RPMI8226 (cell line): ENCODE measurements at places on chromosomes 11 and 22.

GRCh38 chr11:70120674-70121073 is 42.6 kb downstream of the ANO1 start:
- no peak for DNase-seq

GRCh38 chr11:79949574-79949973 is 508.7 kb upstream of the TENM4 start:
- no peak for DNase-seq

DNA sequence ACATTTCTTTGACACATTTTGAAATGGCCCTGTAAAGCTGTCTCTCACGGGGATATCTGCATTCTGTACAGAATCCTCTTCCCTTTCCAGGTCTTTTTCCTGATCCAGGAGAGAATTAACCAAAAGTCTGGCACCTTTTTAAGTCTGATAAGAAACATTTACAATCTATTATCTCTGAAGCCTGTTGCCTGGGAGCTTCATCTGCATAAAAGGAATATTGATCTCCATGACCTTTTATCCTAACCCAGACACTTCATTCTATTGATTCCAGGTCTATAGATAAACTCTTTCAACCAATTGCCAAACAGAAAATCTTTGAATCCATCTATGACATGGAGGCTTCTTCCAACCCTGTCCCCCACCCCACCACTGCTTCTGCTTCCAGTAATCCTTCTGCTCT is 33.7 kb upstream of the EI24 start:
- no peak for DNase-seq

DNA sequence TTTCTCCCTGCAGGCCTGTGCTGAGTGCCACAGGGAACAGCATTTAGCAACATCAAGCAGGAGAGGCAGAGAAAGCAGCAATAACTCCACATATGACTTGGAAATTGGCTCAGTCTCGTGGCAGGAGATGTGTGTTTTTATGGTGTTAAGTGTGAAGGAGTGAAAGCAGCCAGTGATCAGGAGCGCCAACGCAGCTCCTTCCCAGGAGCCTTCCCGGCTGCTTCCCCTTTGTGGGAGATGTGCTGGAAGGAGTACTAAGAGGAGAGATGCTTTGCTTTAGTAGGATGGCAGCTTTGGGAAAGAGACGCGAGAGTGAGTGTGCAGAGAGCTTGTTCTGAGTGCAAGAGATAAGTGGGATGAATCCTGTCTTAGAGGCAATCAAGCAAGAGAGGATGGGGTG is 54.7 kb upstream of the KIRREL3 start:
- no peak for DNase-seq

DNA sequence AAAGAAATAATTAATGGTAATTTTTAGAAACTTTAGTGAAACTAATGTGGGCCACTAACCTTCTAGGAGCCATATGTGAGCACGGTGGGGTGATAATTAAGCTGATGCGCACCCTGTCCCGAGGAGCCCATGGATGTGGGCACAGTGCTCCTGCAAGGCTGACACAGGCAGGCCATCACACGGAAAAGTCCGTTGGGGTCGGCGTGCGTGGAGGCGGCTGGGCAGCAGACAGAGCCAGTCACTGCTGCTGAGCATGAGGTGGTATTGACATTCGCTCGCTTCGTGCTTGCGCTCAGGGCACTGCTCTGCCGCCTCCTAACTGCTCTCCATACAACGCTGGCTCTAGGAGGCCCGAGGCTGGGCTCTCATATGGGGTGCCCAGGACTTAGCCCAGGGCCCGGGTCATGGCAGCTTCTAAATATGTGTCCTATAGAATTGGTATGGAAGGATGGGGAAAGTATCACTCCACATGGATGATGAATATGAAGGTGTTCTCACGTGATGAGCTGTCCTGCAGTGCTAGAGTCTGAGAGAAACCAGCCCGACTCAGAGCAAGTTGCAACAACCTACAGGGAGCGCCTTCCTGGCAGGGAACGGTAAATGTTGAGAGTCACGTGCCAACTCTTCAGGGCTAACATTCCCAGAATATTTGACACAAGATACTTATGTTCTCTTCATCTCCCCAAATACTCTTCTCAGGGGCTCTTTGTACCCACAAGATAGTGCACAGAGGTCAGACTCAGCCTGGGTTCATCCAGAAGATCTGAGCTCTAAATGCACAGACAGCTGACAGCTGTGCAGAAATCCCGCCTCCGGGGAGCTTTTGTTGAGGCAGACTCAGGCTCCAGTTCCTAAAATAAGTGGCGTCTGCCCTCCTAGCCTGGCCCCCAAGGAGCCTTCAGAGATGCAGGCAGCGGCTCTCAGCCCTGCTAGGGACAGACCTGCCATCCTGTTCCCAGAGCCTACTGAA is 50.6 kb upstream of the ARFGAP3 start:
- DNase-seq: no peak

GRCh38 chr22:41491374-41492100 is 22.6 kb downstream of the ACO2 start:
- DNase-seq: no peak

DNA sequence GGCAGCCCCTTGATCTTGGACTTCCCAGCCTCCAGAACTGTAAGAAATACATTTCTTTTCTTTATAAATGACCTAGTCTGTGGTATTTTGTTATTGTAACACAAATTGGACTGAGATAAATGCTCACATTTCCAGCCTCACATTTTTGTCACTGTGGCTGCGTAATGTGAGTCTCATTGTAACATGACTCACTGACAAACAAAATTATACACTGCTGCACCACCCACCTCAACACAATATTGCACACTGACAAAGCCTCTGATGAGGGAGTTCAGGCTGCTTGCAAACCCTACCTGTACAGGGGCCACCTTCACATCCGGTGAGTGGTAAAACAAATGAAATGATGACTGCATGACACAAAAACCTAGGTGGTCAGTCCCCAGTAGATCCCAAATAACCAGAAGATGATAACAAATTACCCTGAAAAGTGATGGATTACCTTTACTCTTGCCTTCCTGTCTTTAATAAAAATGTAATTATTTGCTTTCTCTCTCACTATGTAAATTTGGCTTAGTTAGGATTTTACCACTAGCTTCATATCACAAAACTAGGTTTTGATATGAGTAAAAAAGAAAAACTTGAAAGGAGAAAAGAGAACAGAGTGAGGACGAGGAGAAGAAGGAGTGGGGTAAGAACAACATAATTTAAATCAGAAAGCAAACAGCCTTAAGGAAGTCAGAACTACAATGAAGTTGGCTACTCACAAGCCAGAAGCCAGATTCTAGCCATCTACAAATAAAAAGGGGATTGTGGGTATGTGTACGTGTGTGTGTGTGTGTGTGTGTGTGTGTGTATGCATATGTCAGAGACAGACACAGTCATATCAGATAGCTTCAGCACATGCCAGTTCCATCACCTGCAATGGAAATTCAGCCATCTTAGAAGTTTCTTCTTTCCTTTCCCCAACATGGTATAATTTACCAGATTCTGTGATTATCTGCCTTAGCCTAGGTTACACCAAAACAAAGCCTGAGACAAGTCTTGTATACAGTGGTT is 53.4 kb upstream of the SESN3 start:
- DNase-seq: no peak

- DNase-seq: no peak
Measured at GRCh38 chr11:103167166-103167565, 57.9 kb downstream of the DYNC2H1 start.

DNA sequence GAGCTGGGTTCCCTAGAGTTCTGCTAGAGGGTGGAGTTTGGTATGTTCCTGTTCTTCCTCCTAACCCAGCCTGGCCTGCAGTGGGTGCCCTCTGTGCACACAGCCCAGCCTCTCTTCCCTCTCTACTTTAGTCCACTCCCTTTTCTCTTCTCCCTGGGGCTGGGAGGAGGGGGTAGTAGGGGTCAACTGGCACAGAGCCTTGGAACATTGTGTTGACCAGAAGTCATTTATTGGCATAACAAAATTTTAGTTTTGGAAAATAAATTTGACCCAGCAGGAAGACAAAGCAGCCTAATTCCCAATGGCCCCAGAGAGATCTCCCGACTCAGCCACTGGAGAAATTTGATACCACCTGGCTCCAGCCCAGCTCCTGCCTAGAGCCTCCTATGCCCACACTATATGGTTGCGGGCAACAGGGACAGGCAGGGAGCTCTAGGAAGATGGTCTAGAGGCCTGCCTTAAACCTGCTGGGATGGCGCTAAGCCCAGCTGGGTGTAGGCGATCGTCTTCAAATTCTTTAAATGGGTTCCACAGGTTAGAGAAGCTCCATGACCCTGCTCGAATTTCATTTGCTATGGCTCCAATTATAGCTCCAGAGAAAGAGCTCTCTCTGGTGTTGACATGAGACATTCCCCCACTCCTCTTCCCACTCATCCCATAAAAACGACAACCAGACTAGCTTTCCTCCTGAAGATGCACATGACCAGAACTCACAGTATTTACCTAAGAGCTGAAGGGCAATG is 9.9 kb downstream of the PCSK7 start:
- DNase-seq: no peak

- peak; percentile 76 for DNase-seq
Measured at GRCh38 chr22:40432157-40432556, 61.8 kb downstream of the SGSM3 start.

- DNase-seq: no peak
Measured at GRCh38 chr22:50535113-50535512, 5.3 kb upstream of the TYMP start.

- no peak for DNase-seq
Measured at GRCh38 chr11:98600786-98601773, 419.7 kb upstream of the CNTN5 start.

DNA sequence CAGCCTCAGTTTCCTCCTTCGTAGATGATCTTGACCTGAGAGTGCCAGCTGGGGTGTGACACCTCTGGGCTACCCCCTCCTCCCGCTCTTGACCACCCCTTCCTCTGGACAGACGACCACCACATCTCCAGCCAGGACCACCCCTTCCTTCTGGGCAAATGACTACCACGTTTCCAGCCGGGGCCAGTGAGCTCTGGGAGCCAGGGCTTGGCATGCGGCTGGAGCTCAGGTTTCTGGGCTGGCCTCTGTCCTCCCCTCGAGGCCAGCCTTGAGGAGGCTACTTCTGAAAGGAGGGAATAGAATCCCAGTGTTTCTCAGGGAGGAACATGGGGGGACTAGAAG is 120.9 kb downstream of the KCNQ1OT1 start:
- DNase-seq: no peak

GRCh38 chr22:31329029-31329428 is 17.1 kb downstream of the PATZ1 start:
- DNase-seq: no peak

DNA sequence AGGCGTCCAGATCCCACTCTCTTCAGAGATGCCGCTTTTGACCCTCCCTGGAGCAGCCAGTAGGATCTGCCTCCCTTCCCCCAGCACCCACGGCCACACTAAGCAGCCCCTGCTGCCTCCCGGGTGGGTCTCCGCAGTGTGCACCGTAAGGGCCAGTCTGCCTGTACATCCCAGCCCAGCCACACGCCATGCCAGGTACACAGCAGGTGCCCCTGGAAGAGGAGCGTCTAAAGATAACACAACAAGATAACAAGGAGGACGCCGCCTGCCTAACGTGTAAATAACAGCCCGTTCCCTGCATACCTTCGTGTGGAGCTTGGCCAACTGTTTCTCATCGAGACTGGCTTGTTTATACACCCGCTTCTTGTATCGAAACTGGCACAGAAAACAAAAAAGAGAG is 139.4 kb downstream of the SHANK2 start:
- no peak for DNase-seq

- DNase-seq: no peak
Measured at GRCh38 chr11:59195586-59195985, 17.1 kb downstream of the MPEG1 start.

- peak; percentile 19 for DNase-seq
Measured at GRCh38 chr11:47408598-47409439, 429 bp downstream of the SLC39A13 start.

- DNase-seq: no peak
Measured at GRCh38 chr22:49994361-49995040, 18.1 kb downstream of the IL17REL start.

- DNase-seq: no peak
Measured at GRCh38 chr11:65634109-65634436, 3.8 kb upstream of the SIPA1 start.

DNA sequence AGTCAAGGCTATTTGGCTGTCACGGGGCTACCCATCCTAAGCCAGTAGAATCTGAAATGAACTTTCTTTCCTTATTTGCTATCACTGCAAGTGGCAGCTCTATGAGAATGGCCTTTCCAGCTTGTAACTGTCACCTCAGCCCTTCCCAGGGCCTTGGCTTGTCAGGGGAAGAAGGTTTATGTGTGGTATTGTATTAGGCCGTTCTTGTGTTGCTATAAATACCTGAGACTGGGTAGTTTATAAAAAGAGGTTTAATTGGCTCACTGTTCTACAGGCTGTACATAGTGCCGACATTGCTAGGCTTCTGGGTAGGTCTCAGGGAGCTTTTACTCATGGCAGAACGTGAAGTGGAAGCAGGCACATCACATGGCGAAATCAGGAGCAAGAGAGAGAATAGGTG is 26.8 kb upstream of the E2F8 start:
- no peak for DNase-seq

DNA sequence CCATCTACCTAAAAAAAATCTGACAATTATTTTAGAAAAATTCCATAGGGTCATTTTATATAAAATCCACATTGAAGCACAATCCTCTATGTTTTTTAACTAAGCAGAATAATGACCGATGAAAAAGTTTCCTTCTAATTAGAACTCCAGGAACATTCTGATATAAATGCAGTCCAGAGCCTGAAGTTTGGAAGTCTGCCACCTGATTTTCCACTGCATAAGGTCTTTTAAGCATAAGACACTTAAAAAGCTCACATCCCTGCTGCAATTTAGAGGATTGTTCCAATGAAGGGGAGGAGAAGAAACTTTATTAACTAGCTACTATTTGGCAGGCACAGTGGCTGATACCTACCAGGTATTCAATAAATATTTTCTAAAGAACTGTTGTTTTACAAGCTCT is 570.3 kb upstream of the ANO5 start:
- no peak for DNase-seq

GRCh38 chr11:107457205-107457557 is 444 bp downstream of the CWF19L2 start:
- DNase-seq: peak; percentile 30

- DNase-seq: no peak
Measured at GRCh38 chr22:44098021-44098739, 74.1 kb downstream of the PARVB start.

DNA sequence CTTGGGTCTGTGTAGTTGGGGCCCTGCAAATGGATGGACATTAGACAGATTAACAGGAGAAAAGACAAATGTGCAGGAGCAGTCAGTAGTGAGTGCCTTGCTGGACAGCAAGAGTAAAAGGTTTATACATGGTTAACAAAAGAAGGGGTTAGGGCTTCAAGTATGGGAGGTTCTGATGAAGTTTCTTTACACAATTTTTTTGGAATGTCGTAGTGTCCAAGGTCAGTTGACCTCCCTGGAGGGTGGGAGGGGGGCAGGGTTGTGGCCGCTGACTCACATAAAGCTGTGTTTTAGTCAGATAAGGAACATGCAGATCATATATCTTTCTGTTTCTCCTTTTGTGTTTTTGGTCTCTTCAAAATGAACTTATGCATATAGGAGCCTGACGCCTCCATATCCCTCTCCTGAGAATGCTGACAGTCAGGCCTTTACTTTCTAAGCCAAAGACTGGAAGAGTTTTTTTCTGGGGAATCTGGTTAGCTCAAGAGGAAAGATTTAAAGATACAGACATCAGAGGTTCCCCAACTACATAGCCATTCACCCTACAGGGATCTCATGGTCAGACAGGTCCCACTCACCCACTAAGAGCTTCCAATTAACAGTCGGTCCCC is 134.3 kb downstream of the NECTIN1 start:
- no peak for DNase-seq
